Stimulated activated CD8-positive, alpha-beta memory T cell treated with anti-CD3 and anti-CD28 coated beads, Interleukin-15, amount 100 ng/mL, for 24 hours (primary cell): ENCODE measurements at places on chromosomes 2 and 18.
A peak's percentile ranks its signal among the peaks of the same experiment; 100 is the strongest.

- no peak for DNase-seq
Observed at GRCh38 chr18:6843308-6843707, 113.8 kb downstream of the ARHGAP28 start.

DNA sequence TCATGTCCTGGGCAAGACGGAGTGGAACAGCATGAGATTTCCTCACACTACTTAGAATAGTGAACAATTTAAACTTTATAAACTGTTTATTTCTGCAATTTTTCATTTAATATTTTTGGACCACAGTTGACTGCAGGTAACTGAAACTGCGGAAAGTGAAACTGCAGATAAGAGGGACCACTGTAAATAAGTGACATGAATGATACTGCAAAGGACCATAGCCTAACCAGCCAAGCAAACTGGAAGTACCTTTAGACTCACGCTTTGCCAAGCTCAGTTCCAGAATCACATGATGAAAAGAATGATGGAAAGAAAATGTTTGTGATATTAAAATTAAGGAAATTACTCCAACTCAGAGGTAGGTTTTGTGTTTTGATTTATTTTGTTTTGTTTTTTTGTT lies 94.6 kb upstream of the ITGA4 start:
- DNase-seq, result no peak

GRCh38 chr2:65450810-65451209 lies 18.4 kb upstream of the SPRED2 start:
- DNase-seq, result no peak

DNA sequence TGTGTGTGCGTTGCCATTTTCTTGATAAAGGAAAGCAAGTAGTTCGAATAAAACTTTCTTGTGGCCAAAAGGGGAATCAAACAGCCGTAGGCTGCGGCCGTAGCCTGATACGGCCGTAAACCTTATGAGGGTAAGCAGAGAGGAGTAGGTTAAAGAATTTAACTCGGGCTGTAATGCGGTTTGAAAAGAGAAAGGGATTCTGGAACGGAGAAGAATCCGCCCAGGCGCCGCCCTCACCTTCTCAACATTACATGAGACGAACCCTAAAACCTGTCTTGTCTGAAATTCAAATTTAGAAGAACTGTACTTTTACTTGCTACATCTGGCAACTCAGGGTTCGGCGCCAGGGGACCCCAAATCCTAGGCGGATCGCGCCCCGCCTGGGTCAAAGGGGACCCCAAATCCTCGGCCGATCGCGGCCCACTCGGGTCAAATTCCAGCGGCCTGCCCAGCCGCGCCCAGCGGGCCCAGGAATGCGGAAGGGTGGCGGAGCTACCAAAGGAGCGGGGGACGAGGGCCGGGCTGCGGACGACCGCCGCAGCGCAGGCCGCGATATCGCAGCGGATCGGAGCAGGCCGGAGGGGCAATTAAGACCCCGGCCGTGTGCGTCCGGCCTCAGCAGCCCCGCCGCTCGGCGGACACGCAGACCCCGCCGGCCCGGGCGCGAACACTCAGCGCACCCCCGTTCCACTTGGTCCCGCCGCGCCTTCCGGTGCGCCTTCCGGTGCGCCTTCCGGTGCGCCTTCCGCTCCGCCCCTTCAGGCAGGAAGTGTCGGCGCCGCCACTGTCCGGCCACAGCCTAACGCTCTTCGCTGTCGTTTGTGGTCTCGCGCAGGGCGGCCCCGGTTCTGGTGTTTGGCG lies at the start of gene MYL12B:
Gene MYL12B, plus strand, starts transcription at position 761 of the 861 bp plus-strand sequence. CDS start 10,766 bp downstream, outside the sequence.
- DNase-seq, result peak; percentile 55

- DNase-seq, result no peak
Observed at GRCh38 chr2:10877651-10878111, 34.1 kb upstream of the KCNF1 start.

GRCh38 chr2:207792244-207792785 lies 22.6 kb upstream of the FZD5 start:
- no peak for DNase-seq

DNA sequence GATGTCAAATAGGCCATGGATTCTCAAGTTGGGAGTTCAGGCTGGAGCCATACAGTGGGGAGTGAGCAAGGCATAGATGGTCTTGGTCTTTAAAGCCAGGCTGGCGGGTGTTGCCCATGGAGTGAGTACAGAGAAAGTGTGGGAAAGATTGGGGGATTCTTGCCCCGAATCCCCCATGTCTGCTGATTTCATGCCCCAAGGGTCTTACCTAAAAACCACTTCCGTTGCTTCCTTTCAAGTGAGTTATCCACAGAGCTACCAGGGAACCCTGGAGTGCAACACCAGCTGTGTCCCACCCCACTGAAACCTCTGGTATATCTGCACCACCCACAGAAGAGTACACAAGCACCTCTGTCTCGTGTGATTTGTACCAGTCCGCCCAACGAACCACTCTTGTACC lies 31.4 kb downstream of the FHOD3 start:
- DNase-seq, result no peak

GRCh38 chr2:9539531-9539930 lies 16.1 kb downstream of the ADAM17 start:
- no peak for DNase-seq

DNA sequence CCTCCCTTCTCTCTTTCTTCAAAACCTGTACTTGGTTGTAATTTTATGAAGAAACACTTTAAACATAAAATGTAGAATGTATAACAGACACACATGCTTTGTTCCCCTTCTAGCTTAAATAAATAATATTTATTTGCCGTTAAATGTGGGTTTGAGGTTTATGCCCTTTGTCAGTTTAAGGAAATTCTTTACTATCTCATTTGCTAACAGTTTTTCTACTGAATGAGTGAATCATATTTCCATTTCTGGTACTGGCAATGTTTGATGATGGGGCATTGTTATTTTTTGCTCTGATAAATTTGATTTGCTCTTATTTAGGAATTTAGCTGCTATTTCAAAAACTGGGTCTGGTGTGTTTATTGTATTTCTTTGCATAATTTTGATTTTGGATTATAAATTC lies 555.6 kb downstream of the CCDC85A start:
- DNase-seq, result no peak

DNA sequence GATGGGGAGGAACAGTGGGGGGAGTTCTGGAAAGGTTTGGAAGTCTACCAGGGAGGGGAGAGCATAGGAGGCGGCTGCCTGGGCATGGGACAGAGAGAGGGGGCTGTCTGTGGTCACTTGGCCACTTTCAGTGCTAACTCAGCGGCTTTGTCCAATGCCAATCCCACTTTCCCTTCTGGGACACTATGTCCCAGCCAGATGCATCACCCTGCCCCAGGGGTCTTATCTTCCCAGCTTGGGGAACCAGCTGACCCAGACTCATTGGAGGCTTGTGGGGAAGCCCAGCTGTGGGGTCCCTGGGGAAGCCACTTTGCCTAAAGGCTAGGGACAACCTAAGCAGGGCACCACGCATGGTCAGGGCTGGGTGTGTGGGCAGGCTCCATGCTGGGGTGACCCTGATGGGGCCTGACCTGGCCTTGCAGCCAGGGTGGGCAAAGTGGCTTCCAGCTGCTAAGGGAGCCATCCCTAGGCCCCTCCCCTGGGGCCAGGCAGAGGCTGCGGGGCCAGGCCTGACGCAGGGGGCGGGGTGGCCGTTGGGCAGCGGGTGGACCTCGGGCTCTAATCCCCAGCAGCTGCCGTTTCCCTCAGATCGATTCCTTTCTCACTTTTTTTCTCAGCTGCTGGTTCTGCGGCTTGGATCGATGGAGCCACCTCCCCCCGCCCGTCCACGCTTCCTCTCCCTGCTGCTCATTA lies 1.6 kb upstream of the ASIC4 start:
- DNase-seq, result no peak

DNA sequence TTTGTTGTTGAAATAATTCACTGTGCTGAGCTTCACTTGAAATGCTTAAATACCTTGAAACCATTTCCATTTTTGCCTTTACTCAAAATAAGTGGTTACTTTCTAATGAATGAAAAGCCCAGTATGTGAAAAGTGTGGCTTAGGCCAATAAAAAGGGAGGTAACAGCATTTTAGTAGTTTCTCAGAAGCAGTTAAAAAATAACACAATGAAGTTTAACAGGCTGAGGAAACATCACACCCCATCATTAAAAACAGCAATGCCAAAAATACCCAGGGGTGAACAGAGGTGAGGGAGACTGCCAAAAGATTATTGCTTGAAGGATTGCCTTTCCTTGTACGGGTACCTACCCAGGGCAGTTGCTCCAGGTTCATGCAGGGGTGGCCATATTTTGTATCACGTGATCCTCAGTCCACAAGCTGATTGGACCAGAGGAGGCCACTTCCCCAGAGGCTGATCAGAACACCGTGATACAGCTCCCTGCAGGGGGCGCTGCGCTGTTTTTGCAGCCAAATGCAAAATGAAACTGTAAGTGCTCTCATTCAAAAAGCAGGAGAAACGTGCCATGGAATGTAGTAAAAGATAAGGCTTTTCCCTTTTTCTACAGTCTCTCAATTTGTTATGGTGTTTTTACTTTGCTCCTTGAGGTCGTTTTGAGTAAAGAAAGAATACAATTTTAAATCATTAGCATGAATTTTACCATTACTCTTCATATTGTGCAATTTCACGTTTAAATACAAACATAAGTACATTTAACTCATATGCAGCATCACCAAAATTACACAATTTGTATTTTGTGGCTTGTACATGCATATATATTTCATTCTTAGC lies 70.2 kb upstream of the SH3BP4 start:
- DNase-seq, result no peak

DNA sequence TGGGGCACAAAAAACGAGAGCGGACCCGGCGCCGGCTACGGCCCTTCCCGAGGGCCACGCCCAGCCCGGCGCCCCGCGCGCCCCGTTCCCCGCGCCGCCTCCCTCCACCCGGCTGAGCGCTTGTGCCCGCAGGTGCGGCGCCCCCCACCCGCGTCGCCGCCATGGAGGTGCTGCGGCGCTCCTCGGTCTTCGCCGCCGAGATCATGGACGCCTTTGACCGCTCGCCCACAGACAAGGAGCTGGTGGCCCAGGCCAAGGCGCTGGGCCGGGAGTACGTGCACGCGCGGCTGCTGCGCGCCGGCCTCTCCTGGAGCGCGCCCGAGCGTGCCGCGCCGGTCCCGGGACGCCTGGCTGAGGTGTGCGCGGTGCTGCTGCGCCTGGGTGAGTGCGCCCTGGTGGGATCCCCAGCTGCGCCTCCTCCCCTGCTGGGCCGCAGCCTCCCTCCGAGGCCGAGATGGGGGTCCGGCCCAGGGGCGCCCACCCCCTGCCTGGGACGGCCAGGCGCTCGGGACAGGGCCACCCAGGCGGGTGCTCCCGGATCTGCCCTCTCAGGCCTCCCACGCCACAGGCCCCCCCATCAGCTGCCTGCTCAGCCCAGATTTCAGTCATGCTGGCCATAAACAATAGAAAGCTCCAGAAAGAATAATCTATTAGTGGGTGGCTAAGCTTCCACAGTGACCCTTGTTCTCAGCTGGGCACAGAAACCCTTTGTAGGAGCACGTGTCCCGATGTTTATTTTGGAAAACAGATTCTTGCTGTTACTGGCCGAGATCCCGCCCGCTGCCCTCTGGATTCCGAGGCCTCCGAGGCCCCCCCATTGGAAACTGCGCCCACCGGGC lies 997 bp downstream of the BOK start:
- no peak for DNase-seq

GRCh38 chr2:218664653-218665052 lies 5.2 kb downstream of the BCS1L start:
- no peak for DNase-seq

GRCh38 chr2:79630060-79630459 lies 117.2 kb downstream of the CTNNA2 start:
- no peak for DNase-seq

GRCh38 chr18:57716549-57716948 lies 86.6 kb downstream of the ATP8B1 start:
- DNase-seq, result no peak

DNA sequence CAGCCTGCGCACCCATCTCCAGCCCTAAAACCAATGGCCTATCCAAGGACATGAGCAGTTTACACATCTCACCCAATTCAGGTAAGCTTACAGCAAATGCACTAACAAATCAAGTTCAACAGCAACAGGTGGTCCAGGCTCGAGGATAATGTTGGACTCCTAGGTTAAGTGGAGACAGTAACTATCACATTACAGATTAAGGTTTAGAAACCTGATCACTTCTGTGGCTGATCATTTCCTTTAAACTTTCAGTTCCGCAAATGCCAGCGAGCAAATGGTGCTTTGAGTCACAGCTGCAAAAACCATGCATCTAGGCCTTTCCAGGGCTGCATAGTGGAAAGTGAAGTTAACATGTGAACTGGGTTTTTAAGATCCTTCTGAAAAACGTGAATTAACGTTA lies 259.4 kb downstream of the GBX2 start:
- no peak for DNase-seq

DNA sequence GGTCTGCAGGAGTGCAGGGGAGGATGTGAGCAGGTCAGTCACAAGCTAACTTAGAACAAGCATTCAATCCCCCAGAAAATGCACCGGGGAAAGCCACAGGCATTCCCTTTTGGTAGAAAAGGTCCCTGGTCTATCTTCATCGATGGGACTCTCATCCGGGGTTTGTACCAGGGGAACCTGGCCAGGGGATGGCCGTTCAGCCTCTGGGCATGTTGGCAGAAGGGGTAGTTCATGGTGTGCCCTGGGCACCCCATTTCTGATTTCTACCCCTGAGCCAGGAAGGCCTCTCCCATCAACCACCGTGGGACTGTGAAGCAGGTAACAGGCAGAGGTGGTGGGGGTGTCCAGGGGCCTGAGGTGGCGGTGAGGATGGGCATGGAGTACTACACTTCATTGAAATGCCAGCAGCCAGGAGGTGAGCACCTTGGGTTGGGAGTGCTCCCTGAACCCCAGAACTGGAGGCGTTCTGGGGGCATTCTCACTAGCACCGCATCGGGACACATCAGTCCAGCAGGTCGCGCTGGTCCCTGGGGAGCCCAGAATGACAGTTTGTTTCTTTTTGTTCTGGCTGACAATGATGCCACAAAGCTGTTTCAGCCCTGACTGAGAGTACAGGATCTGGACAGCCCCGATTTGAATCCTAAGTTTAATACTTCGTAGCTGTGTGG lies 172.3 kb downstream of the SMAD7 start:
- DNase-seq, result no peak
